Globus pallidus (tissue), 1 donor: ENCODE measurements at places on chromosomes 7 and 10.

- DNase-seq: no peak
Observed at GRCh38 chr10:2079603-2080078, 342.3 kb upstream of the ADARB2 start.

GRCh38 chr10:72712136-72712535 is 20.2 kb downstream of the MCU start:
- no peak for DNase-seq

DNA sequence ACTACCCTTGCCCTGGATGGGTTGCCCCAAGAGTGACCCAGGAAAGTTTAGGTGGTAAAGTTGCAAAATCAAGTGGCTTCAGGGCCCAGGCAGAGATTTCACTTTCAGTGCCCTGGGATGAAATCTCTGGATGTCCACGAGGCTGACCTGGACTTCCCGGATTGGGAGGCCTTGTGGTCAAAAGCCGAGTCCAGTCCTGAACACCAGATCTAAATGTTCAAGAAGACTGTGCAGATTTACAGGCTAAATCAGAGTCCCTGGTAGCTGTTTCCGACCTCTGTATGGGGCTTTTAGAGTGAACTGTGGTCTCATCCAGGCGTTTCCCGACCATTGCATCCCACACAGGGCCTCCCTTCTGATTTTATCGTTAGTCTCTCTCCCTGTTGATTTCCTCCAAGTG is 95.3 kb downstream of the WDR11 start:
- DNase-seq: no peak

GRCh38 chr7:69708857-69709256 is 110.6 kb downstream of the AUTS2 start:
- no peak for DNase-seq
